ENCODE measurements at places on chromosomes 1 and 21.

DNA sequence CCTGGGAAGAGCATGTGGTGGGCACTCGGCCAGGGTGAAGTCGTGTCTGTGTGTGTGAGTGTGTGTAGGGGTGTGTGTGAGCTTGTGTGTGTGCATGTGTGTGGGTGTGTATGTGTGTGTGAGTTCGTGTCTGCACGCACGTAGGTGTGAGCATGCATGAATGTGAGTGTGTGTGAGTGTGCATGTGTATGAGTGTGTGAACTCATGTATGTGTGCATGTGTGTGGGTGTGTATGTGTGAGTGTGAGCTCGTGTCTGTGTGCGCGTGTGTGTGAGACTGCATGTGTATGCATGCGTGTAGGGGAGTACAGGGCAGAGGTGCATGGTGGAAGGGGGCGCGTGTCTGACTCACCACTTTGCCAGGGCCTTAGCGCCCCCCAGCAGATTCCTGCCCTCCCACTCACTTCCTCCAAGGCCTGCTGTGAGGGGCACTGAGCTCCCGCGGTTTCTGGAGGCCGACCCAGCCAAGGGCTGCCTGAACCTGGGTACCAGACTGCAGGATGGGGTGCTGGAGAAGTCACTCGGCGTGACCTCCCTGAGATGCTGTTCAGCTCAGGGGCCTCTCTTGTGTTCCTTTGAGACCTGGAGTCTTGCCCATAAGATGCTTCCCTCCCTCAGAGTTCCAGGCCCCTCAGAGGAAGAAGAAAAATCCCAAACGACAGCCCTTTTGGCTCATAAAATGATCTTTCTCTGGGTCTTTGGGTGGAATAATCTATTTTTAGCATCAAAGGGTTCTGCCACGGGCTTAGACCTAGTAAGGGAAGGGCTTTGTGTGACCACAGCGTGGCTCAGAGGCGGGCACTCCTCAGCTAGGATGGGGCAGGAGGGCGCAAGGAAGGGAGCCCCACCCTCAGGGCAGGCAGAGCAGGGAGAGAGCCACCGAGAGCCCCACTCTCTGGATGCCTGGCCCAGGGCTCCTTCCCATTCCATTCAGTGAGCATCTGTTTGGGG is 41.1 kb upstream of the RUNX3 start:
- DNase-seq: no peak

DNA sequence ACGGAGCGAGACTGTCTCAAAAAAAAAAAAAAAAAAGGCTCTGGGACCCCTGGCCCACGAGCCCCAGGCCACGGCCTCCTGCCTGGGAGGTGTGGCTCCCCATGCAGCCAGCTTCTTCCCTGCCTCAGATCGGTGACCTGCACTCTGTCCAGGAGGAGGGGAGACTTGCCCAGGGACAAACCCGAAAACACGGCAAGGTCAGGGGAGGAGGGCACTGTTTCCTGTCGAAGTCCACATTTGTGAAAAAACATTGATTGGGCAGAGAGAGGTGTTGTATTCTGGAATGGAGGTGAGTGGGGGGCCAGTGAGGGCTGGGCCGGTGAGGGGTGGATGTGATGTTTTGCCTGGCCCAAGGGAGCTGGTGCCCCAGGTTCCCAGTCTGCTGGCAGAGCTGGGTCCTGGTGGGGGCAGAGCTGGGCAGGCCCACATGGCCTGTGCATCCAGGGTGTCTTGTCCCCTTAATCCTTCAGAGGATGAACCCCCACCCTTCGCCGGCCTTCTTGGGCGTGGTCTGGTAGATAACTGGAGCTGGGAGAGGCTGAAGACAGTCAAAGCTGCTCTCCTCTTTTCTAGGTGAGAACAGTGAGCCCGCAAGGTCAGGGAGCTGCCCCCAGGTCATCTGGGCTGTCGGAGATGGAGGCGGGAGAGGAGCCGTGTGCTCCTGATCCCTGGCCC is 12.4 kb upstream of the FAAP20 start:
- DNase-seq: no peak

DNA sequence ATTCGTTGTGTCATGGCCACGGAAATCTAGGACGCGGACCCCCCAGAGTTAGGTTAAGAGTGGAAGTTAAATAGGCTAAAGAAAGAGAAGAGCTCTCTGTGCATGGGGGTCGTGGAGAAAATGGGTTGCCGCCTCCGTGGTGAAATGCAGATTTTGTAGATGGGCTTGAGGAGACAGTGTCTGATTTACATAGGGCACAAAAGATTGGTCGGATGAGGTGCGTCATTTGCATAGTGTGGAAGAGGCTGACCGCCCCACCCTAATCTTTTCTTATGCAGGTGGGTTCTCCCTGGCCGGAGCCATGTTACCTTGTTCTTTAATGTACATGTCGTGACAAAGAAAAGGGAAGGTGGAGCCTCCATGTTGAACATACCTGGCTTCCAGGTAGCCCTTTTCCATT is 14.3 kb upstream of the SLC5A9 start:
- no peak for DNase-seq

DNA sequence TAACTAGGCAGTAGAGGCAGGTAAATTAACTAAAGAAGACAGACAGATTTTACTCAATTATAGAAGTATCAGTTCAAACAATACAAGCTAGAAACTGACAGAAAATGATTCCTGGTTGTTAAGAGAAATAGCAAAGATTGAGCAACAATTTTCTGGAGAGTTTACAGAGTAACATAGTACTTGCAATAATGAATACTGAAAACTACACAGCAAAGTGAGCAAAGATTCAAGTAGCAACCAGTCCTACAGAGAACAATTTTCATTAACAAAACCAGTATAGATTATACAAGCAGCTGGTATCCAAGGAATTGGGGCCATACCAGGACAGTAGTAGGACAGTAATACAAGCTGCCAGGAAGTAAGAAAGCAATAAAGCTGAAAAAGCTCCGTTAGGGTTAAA is 37.6 kb downstream of the EYA3 start:
- DNase-seq: no peak

GRCh38 chr1:66931590-66931989 is 6.8 kb downstream of the MIER1 start:
- DNase-seq: no peak

- no peak for DNase-seq
Observed at GRCh38 chr21:45172420-45172819, 98.0 kb downstream of the ADARB1 start.

GRCh38 chr1:52767596-52768280 is 41.5 kb downstream of the ZYG11B start:
- DNase-seq: no peak

DNA sequence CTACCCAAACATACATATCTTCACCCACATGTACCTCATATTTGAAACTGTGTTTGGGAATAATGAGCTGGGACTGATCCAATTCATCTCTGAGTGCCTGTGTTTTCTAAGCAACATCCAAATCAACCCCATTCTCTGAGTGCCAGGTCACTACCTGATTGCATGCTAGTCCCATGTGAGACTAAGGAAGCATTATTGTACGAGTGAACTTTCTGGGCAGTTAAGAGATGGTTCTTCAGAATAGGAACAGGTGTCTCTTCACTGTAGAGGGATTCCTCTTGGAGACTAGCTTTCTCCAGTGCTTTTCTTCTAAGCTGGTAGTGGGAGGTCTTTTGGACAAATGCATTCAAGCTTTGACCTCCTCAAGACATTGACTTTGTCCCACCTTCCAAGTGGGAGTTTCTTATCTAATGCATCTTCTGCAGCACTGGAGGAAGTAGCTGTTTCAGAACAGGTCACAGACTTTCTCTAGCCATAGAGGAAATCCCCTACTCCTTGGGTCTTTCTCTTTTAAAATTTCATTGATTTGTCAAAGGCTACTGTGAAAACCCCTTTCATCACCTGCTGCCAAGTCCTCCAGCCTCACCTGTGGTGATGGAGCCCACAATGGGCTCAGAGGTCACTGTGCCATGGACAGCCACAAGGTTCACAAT is 172.0 kb upstream of the KIAA0040 start:
- no peak for DNase-seq

DNA sequence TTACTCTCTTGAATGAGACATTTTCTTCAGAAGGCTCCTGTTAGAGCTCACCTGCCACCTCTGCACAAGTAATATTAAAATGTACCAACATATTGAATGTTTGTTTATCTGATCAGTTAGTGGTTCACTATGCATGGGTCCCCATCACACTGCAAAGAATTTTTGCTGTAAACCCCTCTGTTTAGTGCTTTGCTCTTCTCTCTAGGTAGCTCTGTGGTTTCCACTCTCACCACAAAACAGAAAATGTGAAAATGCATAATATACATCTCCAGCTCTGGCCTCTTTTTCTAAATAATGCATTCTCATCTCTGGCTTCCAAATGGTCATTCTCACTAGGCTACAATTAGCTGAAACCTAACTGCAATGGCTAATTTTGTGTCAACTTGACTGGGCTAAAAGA is 176.7 kb downstream of the TRIM33 start:
- DNase-seq: no peak

DNA sequence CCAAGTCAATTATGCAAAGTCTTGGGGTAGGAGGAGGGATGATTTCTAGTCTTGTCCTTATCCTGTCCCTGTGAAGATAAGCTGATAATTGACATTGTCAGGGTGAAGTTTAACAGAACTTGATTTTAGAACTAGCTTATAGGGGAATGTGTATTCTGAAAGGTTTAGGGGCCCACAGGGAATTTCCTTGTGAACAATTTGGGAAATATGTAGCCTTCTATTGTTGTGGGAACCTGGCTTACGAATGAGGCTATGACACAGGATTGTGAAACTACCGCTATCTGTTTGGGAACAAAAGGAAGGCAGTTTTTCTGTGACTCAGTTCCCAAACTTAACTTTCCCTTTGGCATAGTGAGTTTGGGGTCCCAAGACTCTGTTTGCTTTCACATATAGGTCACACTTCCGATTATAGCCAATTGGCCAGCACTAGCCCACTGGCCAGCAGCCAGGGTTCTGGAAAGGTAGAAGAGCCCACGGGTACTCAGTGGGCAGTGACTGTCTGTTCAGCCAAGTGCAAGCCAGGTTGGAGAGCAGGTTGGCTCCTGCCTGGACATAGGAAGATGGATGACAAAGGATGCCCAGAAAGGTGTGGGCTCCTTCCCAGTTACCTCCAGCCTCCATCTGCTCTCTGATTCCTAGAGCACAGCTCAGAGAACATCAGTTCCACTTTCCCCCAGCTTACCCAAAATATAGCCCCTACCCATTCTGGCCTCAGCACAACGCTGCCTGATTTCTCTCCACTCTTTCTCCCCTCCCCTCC is 35.5 kb downstream of the H3-3A start:
- no peak for DNase-seq

DNA sequence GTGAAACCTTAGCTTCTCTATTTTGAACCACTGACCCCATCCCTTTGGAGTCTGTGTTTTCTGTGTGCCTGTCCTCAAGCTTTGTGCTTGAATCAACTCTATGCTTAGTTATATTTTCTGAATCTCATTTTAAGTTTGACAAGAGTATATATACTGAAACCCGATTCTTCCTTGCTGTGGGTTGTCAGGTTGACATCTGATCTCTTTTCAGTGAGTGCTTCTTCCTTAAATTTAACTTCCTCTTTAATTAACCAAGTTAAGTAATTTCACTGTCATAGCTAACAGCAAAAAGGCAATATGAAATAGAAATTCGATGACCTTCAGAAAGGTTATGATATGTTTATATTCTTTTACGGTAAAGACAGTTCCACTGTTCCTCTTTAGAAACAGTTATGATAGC is 69.4 kb downstream of the C1orf21 start:
- DNase-seq: no peak

DNA sequence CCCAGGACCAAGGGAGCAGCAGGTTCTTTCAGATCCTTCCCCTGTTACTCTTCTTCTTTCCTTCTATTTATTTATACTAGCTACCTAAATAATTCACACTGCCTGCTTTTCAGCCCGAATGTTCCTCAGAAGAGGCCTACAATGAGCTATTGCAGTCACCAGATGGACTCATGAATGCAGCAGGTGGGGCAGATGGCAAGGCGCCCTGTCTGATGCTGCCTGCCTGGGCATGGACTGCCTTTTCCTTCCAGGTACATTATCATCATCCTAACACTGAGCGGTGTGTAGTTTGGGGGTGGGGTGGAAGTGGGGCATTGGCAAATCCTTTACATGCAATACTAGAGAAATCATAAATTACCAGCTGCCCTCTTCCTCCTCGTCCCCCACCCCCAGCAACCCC is 17.6 kb downstream of the ESRRG start:
- DNase-seq: no peak

DNA sequence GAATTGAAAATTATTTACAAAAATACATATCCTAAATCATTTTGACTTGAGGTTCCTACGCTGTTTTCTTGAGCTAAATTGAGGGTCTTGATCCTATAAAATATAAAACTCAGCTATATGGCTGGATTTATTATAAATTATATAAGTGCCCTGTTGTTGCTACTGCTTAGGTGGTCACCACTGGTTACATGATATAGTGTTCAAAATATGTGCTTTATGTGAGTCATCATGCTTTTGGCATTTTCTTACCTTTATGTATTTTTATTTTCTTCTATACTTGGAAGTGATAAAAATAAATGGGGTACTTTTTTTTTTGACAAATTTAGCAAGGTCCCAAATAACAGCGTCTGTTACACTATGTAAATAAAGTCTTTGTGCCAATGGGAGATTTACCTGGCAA is 31.1 kb upstream of the PTPRC start:
- no peak for DNase-seq

- no peak for DNase-seq
Observed at GRCh38 chr1:156663178-156663577, 14.0 kb downstream of the NES start.

- DNase-seq: no peak
Observed at GRCh38 chr1:213380865-213381264, 329.8 kb downstream of the RPS6KC1 start.

DNA sequence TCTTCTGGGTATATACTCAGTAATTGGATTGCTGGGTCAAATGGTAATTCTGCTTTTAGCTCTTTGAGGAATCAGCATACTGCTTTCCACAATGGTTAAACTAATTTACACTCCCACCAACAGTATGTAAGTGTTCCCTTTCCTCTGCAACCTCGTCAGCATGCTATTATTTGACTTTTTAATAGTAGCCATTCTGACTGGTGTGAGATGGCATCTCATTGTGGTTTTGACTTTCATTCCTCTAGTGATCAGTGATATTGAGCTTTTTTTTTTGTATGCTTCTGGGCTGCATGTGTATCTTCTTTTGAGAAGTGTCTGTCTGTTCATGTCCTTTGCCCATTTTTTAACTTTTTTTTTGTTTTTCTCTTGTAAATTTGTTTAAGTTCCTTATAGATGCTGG is 279.4 kb downstream of the PTGER3 start:
- no peak for DNase-seq

DNA sequence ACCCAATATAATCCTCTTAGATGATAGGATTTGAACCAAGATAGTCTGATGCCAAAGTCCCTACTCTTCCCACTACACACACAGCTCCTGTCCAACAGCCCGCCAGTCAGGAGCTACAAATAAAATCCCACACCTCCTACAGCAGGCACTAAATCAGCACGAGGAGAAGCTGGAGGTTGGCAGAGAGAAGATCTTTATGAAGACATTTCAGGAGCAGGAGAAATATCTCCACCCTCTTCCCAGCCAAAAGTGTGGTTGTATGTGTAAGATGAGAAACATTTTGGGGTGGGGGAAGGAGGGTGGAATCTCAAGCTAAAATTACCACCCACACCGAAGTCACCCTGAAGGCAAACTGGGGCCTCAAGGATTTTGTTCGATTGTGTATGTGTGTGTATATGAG is 54.5 kb downstream of the PLXNA2 start:
- no peak for DNase-seq
